ENCODE measurements at places on chromosomes 6 and 20.

GRCh38 chr6:22788038-22788437 is 218.7 kb downstream of the HDGFL1 start:
- DNase-seq = no peak

DNA sequence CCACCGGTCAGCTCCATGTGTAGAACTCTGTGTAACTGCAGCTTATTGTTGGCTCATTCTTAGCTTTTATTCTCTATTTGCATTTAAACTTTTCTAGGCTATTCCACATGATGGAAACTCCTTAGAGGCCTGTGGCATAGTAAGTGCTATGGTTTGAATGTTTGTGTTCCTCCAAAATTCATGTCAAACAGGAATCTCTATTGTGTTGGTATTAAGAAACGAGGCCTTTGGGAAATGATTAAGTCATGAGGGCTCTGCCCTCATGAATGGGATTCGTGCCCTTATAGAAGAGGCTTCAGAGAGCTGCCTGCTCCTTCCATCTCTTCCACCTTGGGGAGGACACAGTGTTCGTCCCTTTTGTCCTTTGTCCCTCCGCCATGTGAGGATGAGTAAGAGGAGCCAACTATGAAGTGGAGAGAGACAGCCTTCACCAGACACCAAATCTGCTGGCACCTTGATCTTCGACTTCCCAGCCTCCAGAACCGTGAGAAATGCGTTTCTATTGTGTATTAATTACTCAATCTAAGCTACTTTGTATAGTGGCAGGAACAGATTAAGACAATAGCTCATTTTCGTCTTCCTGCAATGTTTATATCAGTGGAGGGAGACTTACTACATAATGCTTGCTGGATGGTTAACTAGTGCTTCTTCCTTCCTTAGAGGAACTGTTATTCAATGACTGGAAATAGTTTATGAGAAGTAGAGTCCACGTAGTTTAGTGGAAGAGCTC is 361.1 kb downstream of the FARS2 start:
- no peak for DNase-seq

GRCh38 chr6:116411284-116411623 is 40.5 kb downstream of the DSE start:
- DNase-seq = no peak

DNA sequence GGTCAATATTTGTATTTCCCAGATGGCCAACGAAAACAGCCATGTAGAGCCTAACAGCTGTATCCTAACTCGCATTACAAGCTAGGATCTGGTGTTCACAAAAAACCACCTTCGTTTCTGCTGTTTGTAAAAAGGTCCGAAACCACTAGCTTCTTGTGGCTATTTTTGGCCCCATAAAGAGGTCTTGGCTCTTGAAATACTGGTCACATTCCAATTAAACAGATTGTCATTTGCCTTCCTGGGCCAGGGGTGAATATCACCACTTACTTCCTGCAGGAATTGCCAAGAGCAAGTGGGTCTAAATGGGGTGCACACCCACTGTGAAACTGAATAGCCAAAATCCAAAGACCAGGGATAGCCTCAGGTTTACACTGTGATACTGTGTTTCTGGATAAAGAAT is 48.2 kb downstream of the TSHZ2 start:
- no peak for DNase-seq

DNA sequence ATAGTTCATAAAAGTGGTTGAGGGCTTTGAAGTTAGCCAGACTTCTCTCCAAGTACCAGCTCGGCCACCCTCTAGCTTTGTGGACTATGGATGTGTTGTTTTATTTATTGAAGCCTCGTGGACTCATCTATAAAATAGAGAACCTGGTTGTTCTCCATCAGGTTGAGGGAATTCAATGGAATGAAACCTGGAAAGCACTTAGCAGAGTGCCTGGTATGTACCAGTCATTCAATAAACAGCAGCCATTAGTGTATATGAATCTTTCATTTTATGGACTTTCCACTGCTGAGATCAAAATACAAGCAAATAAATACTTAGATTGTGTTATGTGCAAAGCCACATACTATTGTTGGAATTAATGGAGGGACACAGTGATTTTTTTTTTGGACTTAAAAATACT is 206.8 kb downstream of the SOX4 start:
- no peak for DNase-seq
